ENCODE measurements at places on chromosomes 7 and 10. TPM values are rescaled to one million over a fixed set of nuclear protein-coding genes. Genes with fewer than 3 reads are reported as not detected.

DNA sequence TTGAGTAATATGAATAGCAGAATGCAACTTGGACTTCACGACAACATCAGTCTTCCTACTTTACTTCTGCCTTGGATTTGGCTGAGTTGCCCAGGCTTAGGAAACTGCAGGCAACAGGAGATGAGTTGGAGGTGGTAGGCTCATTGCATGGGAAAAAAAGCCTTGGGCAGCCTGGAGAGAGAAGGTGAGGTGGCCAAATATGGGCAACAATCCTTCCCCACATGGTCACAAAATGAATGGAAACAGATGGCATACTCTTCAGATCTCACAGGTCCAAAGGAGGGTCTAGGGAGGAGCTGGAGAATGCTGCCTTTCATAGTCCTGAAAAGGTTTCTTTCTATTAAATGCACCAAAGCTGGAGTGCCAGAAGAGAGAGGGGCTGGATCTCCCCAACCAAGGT lies 128.6 kb upstream of the AOAH start:
- DNase-seq: no peak

The HOXA5 gene
- total RNA-seq: 20.1 TPM

The ZNF248 gene
- total RNA-seq: 4.0 TPM

DNA sequence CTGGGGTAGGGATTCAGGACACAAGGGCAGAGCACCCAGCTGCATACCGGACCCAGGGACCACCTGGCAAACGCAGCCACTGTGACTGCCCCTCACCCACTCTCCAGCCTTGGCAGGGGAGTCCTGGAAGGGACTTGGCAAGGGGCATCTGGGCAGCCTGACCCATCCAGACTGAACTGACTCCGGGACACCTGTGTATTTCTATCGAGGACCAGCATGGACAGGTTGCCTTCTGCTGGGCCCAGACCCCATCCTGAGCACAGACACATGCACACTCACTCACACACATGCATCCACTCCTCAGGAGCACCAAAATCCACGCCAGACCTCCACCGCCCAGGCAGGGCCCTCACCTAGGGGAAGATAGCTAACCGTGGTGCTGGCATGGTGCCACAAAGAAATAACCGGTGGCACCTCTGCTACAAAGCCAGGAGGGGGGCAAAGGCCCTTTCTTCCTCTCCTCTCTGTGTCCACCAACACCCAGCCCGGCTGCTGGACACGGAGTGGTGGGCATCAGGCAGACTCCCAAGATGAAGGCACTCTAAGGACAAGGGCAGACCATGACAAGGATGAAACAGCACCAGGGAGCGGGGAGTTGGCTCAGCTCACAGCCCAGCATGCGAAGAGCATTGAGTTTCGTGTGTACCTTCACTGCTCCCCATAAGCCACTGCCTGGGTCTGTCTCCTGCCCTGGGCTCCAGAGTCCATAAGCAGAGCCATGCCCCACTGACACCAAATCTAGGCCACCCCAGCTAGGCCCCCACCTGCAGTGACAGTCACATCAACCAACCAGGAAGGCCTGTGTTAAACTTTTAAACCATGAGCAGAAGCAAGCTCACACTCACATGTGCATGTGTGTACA lies 35.3 kb downstream of the KCNH2 start:
- no peak for DNase-seq

GRCh38 chr10:129108378-129108777 lies 358.7 kb upstream of the MGMT start:
- no peak for DNase-seq

- no peak for DNase-seq
Measured at GRCh38 chr10:79229071-79229541, 118.2 kb upstream of the PPIF start.

GRCh38 chr10:52965938-52966401 lies 193.4 kb upstream of the MBL2 start:
- DNase-seq: no peak

DNA sequence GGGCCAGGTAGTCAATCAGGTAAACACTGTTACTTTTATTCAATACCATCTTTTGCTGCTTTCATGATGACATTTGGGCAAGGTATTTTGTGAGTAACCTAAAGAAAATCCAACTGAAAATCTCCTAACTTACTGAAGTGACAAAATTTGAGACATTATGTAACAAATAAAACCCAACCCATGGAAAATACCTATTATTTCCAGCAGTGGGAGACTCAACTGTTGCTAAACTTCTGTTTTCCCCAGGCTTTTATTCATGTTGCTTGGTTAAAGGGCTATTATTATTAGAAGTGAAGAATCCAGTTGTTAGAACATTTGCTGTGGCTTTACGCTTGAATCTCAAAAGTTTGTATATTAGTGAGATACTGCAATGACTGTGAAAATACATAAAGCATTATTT lies 215.9 kb downstream of the MDFIC start:
- no peak for DNase-seq

GRCh38 chr7:134737566-134738345 lies 41.7 kb upstream of the CALD1 start:
- DNase-seq: peak; percentile 42

DNA sequence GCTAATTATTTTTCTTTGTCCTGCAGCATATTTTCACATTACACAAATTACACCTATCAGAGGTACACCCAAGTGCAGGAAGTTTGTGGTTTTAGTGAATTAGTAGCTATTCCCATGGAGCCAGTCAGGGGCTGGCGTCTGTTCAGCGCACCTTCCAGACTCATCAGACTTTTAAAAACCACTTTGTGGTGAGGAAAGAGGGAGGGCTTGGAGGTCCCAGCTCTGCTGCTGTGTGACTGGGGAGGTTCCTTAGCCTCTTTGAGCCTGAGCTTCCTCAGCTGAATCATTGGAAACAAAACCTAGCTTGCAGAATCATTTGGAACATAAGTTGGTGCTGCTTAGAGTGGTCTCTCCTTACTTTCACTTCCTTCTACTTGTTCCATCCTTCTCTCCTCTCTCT lies 175.4 kb downstream of the SORCS3 start:
- DNase-seq: no peak

GRCh38 chr10:132146271-132146671 lies 40.5 kb upstream of the DPYSL4 start:
- DNase-seq: no peak
